ENCODE measurements at places on chromosomes 5 and 9. TPM values are rescaled to one million over a fixed set of nuclear protein-coding genes. Genes with fewer than 3 reads are reported as not detected.

Gene C9orf152
- not detected for polyA plus RNA-seq

Gene FAM53C
- polyA plus RNA-seq: 44.2 TPM

Gene SLCO4C1
- polyA plus RNA-seq: 0.12 TPM

Gene OLFML2A
- 0.15 TPM for polyA plus RNA-seq

Gene CCDC192
- polyA plus RNA-seq: not detected

Gene ARHGEF28
- not detected for polyA plus RNA-seq

Gene PKD2L2
- not detected for polyA plus RNA-seq

Gene CDHR2
- polyA plus RNA-seq: 1.0 TPM

Gene OGN
- 0.12 TPM for polyA plus RNA-seq

Gene SRD5A1
- 122 TPM for polyA plus RNA-seq

Gene MRPL36
- polyA plus RNA-seq: 62.6 TPM

Gene RFESD
- not detected for polyA plus RNA-seq

Gene PCSK1
- 21.7 TPM for polyA plus RNA-seq

Gene DPYSL3
- 736 TPM for polyA plus RNA-seq

Gene DNAI1
- polyA plus RNA-seq: 0.99 TPM

Gene COL15A1
- polyA plus RNA-seq: 3.4 TPM

Gene NRARP
- polyA plus RNA-seq: 1.4 TPM
